ENCODE measurements at places on chromosomes 13 and 19.
A peak's percentile ranks its signal among the peaks of the same experiment; 100 is the strongest.

DNA sequence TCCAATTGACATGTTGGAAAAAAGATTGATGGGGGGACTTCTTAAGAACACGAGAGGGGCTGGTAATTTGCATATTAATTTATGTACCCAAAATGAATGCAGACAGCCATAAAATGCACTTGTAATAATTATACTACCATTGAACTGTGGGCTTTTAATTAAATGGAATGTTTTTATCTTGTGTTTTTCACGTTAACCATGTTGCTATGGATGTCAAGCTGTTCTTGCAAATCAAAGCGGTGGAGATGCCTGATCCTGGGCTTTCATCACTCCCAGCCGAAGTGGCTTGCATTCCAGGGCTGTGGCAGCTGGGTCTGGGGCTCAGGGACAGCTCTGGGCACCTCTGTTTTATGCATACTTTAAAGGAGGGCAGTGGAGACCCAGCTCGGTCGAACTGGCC is 179.4 kb upstream of the TMTC4 start:
- no peak for DNase-seq

- no peak for DNase-seq
Observed at GRCh38 chr13:32905063-32905863, 111.0 kb upstream of the KL start.

GRCh38 chr13:113113846-113114271 is 8.3 kb downstream of the F7 start:
- DNase-seq, result no peak

GRCh38 chr13:20825477-20825875 is 51.7 kb upstream of the EEF1AKMT1 start:
- peak; percentile 32 for DNase-seq

GRCh38 chr13:109529964-109530363 is 256.4 kb downstream of the IRS2 start:
- no peak for DNase-seq

GRCh38 chr19:50481351-50482149 is 4.9 kb upstream of the GARIN5A start:
- no peak for DNase-seq

DNA sequence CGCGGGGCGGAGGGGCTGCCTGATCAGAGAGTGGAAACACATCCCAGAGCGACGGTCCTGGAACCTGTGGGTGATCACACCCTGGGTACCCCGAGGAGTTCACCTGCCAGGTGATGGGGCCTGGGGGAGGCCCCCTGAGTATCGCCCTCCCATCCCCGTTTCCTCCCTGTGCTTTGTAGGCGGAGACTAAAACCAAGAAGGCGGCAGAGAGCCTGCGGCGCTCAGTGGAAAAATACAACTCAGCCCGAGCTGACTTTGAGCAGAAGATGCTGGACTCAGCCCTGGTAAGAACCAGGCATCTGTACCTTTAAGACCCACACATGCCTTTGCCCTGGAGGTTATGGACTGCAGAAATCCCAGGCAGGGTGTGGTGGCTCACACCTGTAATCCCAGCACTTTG is 19.3 kb downstream of the FCHO1 start:
- no peak for DNase-seq

- no peak for DNase-seq
Observed at GRCh38 chr13:33379608-33380007, 94.1 kb upstream of the STARD13 start.

- DNase-seq, result no peak
Observed at GRCh38 chr13:72427757-72428528, 299.5 kb downstream of the MZT1 start.

DNA sequence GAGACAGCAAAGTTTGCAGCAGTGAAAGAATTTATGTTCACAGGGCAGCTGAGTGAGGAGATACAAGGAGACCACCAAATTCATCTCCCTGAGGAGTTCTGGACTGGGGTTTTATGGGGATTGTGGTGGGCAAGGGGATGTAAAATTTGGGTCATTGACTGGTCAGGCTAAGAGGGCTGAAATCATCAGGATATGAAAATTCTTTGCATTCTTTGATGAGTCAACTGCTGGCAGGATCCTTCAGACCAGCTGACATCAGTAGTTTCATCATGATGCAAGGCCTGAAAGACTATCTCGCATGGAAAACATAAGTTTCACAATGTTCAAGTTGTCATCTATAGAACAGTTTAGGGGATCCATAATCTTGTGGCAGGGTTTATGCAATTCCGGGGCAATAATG is 869.5 kb upstream of the PCDH9 start:
- DNase-seq, result no peak

- no peak for DNase-seq
Observed at GRCh38 chr13:28353679-28354078, 141.2 kb downstream of the FLT1 start.

- DNase-seq, result no peak
Observed at GRCh38 chr13:44574466-44574855, 1.7 kb downstream of the TSC22D1 start.

- DNase-seq, result no peak
Observed at GRCh38 chr13:28204690-28205443, 66.5 kb downstream of the PAN3 start.

- DNase-seq, result no peak
Observed at GRCh38 chr19:4284974-4285373, 5.9 kb downstream of the SHD start.

DNA sequence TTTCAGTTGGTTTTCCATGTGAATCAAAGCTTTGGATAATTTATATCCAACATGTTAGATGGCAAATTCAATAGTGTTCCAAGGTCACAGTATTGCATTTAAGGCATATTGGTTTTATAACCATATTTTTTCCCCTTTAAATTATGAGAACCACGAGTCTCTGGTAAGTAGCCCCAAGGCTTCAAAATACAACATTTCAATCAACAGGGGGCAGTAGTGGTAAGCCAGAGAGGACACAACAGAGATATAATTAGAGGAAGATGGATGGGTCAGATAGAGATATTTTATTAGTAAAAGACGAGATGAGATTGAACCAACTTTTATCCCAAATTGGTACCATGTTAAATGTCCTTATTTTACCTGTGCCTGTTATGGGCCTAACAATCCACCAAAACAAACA is 53.1 kb downstream of the KL start:
- DNase-seq, result no peak

GRCh38 chr19:497869-498510 is 1.7 kb downstream of the MADCAM1 start:
- peak; percentile 26 for DNase-seq

- DNase-seq, result no peak
Observed at GRCh38 chr13:54628383-54628782, 1599.8 kb downstream of the OLFM4 start.

DNA sequence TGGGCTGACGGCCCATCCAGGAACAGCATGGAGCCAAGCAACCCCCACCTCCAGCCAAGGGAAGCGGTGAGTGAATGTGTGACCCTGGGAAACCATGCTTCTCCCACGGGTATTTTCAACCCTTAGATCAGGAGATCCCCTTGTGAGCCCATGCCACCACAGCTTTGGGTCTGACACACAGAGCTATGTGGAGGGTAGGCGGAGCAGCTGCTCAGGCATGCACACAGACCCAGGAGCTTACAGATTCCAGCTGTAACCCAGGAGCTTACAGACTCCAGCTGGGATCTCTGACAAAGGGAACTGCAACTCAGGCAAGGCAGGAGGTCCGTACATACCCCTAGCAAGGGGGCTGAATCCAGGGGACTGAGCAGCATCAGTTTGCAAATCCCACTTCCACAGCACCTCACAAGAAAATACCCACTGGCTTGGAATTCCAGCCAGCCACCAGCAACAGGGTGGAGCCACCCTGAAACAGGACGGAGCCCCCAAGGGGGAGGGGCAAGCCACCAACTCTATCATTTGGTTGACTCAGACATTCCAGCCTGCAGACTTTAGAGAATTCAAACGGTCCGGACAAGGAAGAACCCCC is 40.8 kb upstream of the RFXAP start:
- DNase-seq, result peak; percentile 50

DNA sequence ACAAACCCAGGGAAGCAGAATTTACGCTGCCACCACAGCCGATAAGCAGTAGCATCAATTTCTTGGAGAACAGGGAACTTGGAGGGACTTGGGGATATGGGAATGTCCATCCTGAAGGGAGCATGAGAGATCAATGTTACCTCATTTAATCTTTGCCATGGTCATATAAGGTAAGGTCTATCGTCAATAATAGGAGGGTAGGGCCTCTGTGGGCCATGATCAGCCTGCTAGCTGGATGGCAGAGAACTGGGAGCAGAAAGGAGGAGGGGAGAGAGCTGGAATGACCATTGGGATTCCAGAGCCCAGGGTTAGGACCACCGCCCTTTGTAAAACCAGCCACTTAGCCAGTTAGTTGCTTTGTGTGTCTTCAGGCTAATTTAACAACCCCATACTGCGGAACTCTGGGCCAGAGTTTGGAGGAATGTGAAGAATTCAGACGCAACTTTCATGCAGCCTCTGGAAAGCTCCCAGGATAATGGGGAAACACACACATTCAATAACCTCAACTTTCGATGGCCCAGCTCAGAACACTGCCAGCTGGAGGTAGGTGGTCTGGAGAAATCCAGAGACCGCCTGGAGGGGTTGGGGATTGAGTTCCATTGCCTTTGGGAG is 40.3 kb downstream of the ZNF557 start:
- no peak for DNase-seq

GRCh38 chr19:6260912-6261650 is 18.7 kb downstream of the MLLT1 start:
- DNase-seq, result no peak

DNA sequence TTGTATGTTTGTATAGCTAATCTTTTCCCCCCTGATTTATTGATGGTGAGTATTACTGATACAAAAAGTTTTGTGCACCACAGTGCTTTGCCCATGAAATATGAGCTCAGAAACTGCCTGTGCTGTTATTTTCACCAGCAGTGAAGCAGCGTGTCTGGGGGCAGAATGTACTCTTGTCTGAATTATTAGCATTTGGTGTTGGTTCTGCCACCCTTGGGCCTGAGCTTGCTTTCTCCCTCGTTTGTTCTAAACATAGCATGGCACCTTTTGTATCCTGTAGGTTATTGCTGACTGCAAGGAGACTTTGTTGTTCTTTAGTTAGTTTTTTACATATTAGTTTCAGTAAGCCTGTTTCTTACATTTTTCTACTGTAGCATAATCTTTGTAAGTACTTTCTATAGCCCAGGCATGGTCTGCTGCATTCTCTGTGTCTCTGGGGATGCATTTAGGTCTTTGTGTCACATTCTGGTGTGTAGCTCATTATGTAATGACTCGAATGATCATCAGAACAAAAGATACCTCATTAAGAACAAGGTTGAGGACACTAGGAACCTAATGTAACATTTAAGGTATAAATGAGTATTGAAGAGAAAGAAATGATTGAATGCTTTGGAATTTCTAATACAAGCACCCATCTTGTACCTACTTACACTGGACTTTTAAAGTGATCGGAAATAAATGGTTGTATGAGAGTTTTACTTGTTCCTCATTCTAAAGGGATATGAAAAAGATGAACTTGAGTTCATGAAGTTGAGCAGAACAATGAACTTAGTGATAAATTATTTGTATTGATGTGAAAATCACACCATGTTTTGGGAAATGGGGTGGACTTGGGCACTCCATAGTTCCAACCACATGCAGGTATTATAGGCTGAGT is 50.3 kb upstream of the GPI start:
- DNase-seq, result no peak

DNA sequence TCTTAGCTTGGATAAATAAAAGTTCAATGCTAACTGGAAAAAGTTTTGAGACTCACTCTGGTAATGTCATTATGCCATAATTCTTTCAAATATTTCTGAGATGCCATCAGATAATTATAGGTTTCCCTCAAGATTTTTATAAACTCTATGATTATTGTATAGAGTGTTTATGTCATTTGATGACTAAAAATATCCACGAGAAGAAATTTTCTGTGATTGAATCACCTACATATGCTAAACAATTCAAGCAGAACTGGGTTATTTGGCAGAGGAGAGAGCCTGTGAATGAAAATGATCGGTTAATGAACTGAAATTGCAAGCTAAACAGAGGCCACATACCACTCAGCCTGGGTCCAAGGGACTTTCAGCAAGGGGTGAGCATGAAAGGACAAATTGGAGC is 92.6 kb upstream of the TSC22D1 start:
- no peak for DNase-seq

GRCh38 chr19:18000915-18001776 is 6.8 kb upstream of the ARRDC2 start:
- DNase-seq, result peak; percentile 88

- no peak for DNase-seq
Observed at GRCh38 chr19:39362682-39363657, 20.7 kb downstream of the SAMD4B start.

DNA sequence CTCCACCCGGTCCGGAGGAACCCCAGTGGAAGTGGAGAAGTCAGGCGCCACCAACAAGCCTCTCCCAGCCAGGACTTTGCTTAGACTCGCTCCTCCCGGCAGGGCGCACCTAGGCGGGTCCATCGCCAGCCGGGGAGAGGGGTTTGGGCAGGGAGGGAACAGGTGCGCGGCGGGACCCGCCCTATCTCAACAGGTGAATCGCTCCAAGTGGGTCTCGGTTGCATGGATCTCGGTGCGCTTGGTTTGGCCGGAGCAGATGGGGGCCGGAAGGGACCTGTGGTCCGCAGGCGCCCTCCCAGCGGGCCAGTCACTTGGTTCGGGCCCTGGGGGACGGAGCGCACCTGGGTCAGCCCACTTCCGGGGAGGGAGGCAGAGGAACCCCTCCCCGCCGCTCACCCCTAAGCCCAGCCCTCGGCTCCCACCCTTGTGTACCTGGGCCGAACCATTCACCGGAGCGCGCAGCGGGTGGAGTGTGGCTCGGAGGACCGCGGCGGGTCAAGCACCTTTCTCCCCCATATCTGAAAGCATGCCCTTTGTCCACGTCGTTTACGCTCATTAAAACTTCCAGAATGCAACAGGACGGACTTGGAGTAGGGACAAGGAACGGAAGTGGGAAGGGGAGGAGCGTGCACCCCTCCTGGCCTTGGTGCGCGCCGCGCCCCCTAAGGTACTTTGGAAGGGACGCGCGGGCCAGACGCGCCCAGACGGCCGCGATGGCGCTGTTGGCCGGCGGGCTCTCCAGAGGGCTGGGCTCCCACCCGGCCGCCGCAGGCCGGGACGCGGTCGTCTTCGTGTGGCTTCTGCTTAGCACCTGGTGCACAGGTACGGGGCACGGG is at the start of gene LSR:
Gene LSR (plus strand): TSS at position 693 of the 836 bp plus-strand sequence. CDS start 21 bp downstream, at position 714.
- no peak for DNase-seq

DNA sequence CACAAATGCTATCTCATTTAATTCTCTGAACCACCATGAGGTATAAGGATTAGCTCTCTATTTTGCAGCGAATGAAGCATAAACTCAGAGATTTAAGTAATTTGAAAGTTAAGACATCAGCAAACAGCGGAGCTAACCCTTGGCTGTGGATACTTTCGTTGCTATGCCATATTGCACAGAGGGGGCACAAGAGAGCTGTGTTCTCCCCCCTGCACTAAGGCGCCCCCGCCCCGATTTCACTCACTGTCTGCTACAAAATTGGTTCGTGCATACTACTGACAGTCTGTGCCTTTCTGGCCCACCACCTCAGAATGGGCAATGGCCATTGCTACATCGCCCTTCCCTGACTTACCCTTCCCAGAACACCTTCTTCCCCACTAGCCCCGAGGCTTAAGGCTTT is 105.7 kb upstream of the OBI1 start:
- DNase-seq, result no peak

GRCh38 chr19:16442386-16443276 is 29.1 kb downstream of the EPS15L1 start:
- DNase-seq, result no peak
